ENCODE measurements at places on chromosomes 3 and 15. TPM values are rescaled to one million over a fixed set of nuclear protein-coding genes. Genes with fewer than 3 reads are reported as not detected.

DNA sequence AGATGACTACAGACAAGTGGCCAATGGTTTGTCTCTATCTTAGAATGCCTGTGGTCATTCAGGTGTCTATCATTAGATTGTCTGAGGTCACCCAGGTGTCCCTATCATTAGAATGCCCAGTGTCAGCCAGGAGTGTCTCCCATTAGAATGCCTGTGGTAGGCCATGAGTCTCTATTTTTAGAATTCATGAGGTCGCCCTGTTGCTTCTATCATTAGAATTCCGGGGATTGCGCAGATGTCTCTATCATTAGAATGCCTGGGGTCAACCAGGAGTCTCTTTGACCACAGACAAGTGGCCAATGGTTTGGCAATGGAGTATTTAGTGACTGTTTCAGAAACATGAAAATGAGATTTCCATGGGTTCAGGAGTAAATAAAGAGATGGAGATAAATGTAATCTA is 7.6 kb downstream of the RTP2 start:
- DNase-seq, result no peak
- H3K4me1 ChIP-seq, result no peaks in the 10 kb centered on the region
- peaks cover 59% of the 10 kb centered on the region for H3K27me3 ChIP-seq
- no peaks in the 10 kb centered on the region for H3K36me3 ChIP-seq
- H3K27ac ChIP-seq, result no peak overlapping the region

GRCh38 chr3:56064684-56065083 is 403.6 kb downstream of the ERC2 start:
- no peaks in the 10 kb centered on the region for H3K27me3 ChIP-seq
- H3K4me1 ChIP-seq, result no peaks in the 10 kb centered on the region
- H3K27ac ChIP-seq, result no peak overlapping the region
- no peaks in the 10 kb centered on the region for H3K36me3 ChIP-seq

GRCh38 chr3:104909198-104909597 is 457.5 kb upstream of the ALCAM start:
- H3K27ac ChIP-seq, result no peak overlapping the region
- no peaks in the 10 kb centered on the region for H3K27me3 ChIP-seq
- peak; percentile 5 for DNase-seq
- H3K4me3 ChIP-seq, result no peak overlapping the region

DNA sequence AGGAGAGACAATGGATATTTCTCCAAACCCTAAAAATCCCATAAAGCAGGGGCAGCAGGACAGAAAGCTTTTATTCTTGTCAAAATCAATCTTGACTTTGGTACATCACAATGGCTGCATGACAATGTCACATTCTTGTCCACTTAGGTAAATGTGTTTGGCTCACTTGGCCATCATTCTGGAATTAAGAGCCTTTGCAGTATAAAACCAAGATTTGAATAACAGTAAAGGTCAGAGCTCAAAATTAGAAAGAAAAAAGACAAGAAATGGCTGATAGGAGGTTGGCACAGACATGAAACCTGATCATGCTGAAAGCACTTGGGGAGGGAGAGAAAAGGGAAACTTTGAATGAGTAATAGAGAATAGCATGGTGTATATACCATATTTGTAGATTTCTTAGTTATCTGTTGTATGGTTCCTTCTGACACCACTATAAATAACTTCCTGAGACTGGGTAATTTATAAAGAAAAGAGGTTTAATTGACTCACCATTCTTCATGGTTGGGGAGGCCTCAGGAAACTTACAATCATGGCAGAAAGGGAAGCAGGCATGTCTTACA is 158.5 kb upstream of the SGO1 start:
- no peak for DNase-seq
- no peaks in the 10 kb centered on the region for H3K4me1 ChIP-seq
- no peak overlapping the region for H3K27ac ChIP-seq
- H3K27me3 ChIP-seq, result no peaks in the 10 kb centered on the region

- peaks cover 15% of the 10 kb centered on the region for H3K4me1 ChIP-seq
- no peak for DNase-seq
- H3K27ac ChIP-seq, result no peak overlapping the region
- H3K4me3 ChIP-seq, result no peak overlapping the region
- H3K36me3 ChIP-seq, result peaks cover 4% of the 10 kb centered on the region
These were observed 112.0 kb upstream of the RPL32 start for GRCh38 chr3:12953201-12953995.

The NAALADL2 gene
- 4.2 TPM for total RNA-seq

- peaks cover 24% of the 10 kb centered on the region for H3K27me3 ChIP-seq
- H3K4me1 ChIP-seq, result no peaks in the 10 kb centered on the region
- H3K4me3 ChIP-seq, result no peak overlapping the region
- DNase-seq, result no peak
- H3K27ac ChIP-seq, result no peak overlapping the region
These were observed 132.8 kb downstream of the KCNAB1 start for GRCh38 chr3:156253150-156253549.

GRCh38 chr3:101513419-101513986 is 491 bp upstream of the SENP7 start:
- H3K27me3 ChIP-seq, result no peaks in the 10 kb centered on the region
- peaks cover 15% of the 10 kb centered on the region for H3K4me1 ChIP-seq
- H3K36me3 ChIP-seq, result peaks cover 6% of the 10 kb centered on the region
- peak overlapping the region; percentile 94 for H3K27ac ChIP-seq
- no peak for DNase-seq

DNA sequence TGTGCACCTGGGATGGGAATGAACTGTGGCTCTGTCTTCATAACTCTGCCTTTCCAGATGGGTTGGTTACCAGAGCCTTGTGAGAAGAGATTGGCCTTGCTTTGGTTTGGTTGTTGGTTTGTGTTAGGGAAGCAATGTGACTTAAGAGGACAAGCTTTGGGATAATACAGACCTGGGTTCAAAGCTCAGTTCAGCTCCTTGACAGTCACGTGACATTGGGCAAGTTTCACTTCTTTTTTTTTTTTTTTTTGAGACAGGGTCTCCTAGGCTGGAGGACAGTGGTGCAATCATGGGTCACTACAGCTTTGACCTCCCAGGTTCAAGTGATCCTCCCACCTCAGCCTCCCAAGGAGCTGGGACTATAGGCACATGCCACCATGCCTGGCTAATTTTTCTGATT is 42.7 kb downstream of the CORO2B start:
- no peaks in the 10 kb centered on the region for H3K36me3 ChIP-seq
- no peak for DNase-seq
- no peak overlapping the region for H3K4me3 ChIP-seq
- H3K27ac ChIP-seq, result no peak overlapping the region
- no peaks in the 10 kb centered on the region for H3K27me3 ChIP-seq

GRCh38 chr3:169295912-169296570 is 367.5 kb downstream of the MECOM start:
- H3K27ac ChIP-seq, result no peak overlapping the region
- H3K27me3 ChIP-seq, result no peaks in the 10 kb centered on the region

- no peaks in the 10 kb centered on the region for H3K27me3 ChIP-seq
- DNase-seq, result no peak
- H3K4me1 ChIP-seq, result peaks cover 7% of the 10 kb centered on the region
- no peak overlapping the region for H3K27ac ChIP-seq
These were observed 17.3 kb upstream of the C3orf62 start for GRCh38 chr3:49294343-49294742.

GRCh38 chr3:43584043-43584826 is 37.6 kb downstream of the ANO10 start:
- no peaks in the 10 kb centered on the region for H3K27me3 ChIP-seq
- peaks cover 5% of the 10 kb centered on the region for H3K36me3 ChIP-seq
- H3K4me3 ChIP-seq, result no peak overlapping the region
- no peak overlapping the region for H3K27ac ChIP-seq
- DNase-seq, result no peak

The KIF9 gene
- 9.5 TPM for total RNA-seq

DNA sequence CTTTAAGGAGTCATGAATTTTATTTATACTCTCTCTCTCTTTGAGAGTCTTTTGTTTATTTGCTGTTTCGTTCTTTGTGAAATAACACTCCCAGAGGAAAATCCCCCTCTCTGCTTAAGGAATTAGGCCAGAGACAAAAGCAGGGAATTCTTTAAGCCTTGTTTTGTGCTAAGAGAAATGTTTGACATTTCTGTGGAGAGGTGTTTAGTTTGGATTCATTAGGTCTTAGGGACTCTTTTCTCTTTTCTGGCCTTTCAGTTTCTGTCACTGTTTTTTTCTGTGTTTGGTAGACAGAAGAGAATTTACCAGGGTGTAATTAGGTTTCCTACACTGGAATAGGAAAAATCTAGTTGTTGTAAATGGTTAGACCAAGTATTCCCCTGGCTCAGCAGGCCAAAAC is 241.8 kb upstream of the NR2F2 start:
- no peaks in the 10 kb centered on the region for H3K4me1 ChIP-seq
- no peak for DNase-seq
- H3K27ac ChIP-seq, result no peak overlapping the region
- no peaks in the 10 kb centered on the region for H3K27me3 ChIP-seq
- no peak overlapping the region for H3K4me3 ChIP-seq
